Cardiac muscle cell (in vitro differentiated cells and primary cell): ENCODE measurements at places on chromosomes 12 and 14. TPM values are rescaled to one million over a fixed set of nuclear protein-coding genes. Genes with fewer than 3 reads are reported as not detected.

FBXO21 gene
- total RNA-seq: 190 and 203 TPM in 2 replicates

NID2 gene
- 275 and 538 TPM in 2 replicates for total RNA-seq

LPAR5 gene
- total RNA-seq: 0.07 and 0.71 TPM in 2 replicates

KRT2 gene
- not detected in 2 replicates for total RNA-seq

GPR135 gene
- total RNA-seq: 5.6 and 11.0 TPM in 2 replicates

CLEC4D gene
- total RNA-seq: 0.45 and 0.56 TPM in 2 replicates

PRH2 gene
- total RNA-seq: not detected in 2 replicates

AGAP2 gene
- 0.33 and 0.49 TPM in 2 replicates for total RNA-seq

GPR84 gene
- 0.09 TPM in 1 of 2 replicates, not detected in the other for total RNA-seq

IFNG-AS1 gene
- total RNA-seq: 0.07 TPM in 1 of 2 replicates, not detected in the other

DIO2 gene
- total RNA-seq: 0.11 and 0.66 TPM in 2 replicates

CABP1 gene
- total RNA-seq: not detected in 2 replicates

ZNF385A gene
- 13.0 and 20.0 TPM in 2 replicates for total RNA-seq

CEBPE gene
- total RNA-seq: not detected in 2 replicates

INHBE gene
- total RNA-seq: 0.25 and 0.74 TPM in 2 replicates

AEBP2 gene
- total RNA-seq: 21.0 and 23.0 TPM in 2 replicates

DCN gene
- total RNA-seq: 0.92 and 1.5 TPM in 2 replicates

ARHGAP9 gene
- 0.07 and 2.3 TPM in 2 replicates for total RNA-seq

REM2 gene
- total RNA-seq: 1.6 and 5.1 TPM in 2 replicates

VRK1 gene
- 15.6 and 16.2 TPM in 2 replicates for total RNA-seq

ACOT6 gene
- total RNA-seq: 0.18 and 0.45 TPM in 2 replicates

AREL1 gene
- 14.9 and 28.9 TPM in 2 replicates for total RNA-seq

SPTB gene
- 9.2 and 13.6 TPM in 2 replicates for total RNA-seq

SYT10 gene
- 1.4 and 1.8 TPM in 2 replicates for total RNA-seq

DAO gene
- not detected in 2 replicates for total RNA-seq

SERPINA12 gene
- not detected in 2 replicates for total RNA-seq

SLCO1A2 gene
- 0.39 and 1.8 TPM in 2 replicates for total RNA-seq

PTPRR gene
- total RNA-seq: not detected in 2 replicates

CLEC9A gene
- not detected in 2 replicates for total RNA-seq

RNU6-8 gene
- total RNA-seq: not detected in 2 replicates

TAS2R30 gene
- total RNA-seq: 1.3 and 4.1 TPM in 2 replicates

MAP3K9 gene
- total RNA-seq: 7.4 and 10.9 TPM in 2 replicates

PSMA3 gene
- total RNA-seq: 74.0 and 102 TPM in 2 replicates

GLIPR1L2 gene
- 0.63 TPM in 1 of 2 replicates, not detected in the other for total RNA-seq

SLC2A14 gene
- total RNA-seq: 0.07 TPM in 1 of 2 replicates, not detected in the other
